ENCODE measurements at places on chromosomes 5 and 9. TPM values are rescaled to one million over a fixed set of nuclear protein-coding genes. Genes with fewer than 3 reads are reported as not detected.

ARAP3 gene
- total RNA-seq: 10.9 TPM

TBC1D2 gene
- 1.8 TPM for total RNA-seq

DNA sequence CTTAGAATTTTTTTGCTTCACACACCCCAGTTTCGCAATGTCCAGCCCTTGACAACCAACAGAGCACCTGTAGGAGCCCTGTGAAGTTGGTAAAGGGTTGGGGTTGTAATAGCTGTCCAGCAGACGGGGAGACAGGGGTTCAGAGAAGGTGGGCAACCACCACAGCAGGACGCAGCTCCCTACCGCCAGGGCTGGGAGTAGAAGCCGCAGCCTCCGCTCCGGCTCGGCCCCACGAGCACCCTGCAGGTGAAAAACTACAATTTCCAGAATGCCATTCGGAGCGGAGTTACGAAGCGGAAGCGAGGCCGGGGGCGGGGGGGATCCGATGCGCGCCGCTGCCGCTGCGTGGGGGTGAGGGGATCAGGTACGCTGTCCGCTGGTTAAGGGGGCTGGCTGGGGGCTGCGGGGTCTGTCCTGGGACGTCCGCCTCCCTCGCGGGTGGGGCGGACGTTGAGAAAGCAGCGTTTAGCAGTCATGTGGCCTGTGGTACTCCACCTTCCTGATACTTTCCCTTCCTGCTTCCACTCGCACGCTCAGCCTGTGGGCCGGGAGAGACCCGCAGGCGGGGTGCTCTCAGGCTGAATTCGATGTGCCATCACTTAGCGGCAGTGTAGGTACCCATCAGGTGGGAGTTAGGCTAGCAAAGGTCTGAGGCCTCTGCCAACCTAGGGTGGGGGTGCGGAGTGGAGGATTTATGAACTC is at the start of gene TRMT10B:
Gene TRMT10B, plus strand, starts transcription at position 317 of the 702 bp plus-strand sequence. CDS start 8,127 bp downstream, outside the sequence.
- H3K36me3 ChIP-seq: peaks cover 6% of the 10 kb centered on the region
- H3K27ac ChIP-seq: peak within 1 kb of the TSS; percentile 97
- H3K27me3 ChIP-seq: no peaks in the 10 kb centered on the region
- H3K4me1 ChIP-seq: peaks cover 22% of the 10 kb centered on the region

DNA sequence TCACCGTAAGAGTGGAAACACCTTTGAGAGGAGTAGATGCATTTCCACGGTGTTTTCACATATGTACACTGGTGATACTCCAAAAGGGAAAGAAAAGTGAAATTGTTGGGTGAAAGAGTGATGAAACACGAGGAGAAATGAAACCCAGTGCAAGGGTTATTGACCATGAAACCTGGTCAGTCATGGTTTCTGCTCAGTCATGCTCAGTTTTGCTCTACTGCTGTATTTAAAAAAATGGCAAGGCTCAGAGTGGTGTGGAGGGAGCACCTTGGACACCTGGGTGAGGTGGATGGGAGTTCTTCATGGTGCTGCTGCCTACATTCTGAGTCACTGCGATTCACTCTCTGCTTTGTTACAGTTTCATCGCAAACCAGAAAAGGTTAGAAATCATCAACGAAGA is 32.3 kb downstream of the NTRK2 start:
- DNase-seq: no peak
- no peak overlapping the region for H3K27ac ChIP-seq
- H3K27me3 ChIP-seq: peaks cover 3% of the 10 kb centered on the region
- H3K4me3 ChIP-seq: no peak overlapping the region
- no peaks in the 10 kb centered on the region for H3K36me3 ChIP-seq
- peaks cover 13% of the 10 kb centered on the region for H3K4me1 ChIP-seq

GRCh38 chr9:95167998-95168397 is 149.5 kb downstream of the FANCC start:
- H3K27me3 ChIP-seq: no peaks in the 10 kb centered on the region
- DNase-seq: peak; percentile 89
- H3K4me1 ChIP-seq: peaks cover 32% of the 10 kb centered on the region
- peak overlapping the region; percentile 42 for H3K27ac ChIP-seq

- no peak overlapping the region for H3K27ac ChIP-seq
- H3K36me3 ChIP-seq: no peaks in the 10 kb centered on the region
- no peaks in the 10 kb centered on the region for H3K4me1 ChIP-seq
- H3K27me3 ChIP-seq: peaks cover 20% of the 10 kb centered on the region
- DNase-seq: no peak
Observed at GRCh38 chr9:72255569-72255968, 106.3 kb downstream of the GDA start.

DNA sequence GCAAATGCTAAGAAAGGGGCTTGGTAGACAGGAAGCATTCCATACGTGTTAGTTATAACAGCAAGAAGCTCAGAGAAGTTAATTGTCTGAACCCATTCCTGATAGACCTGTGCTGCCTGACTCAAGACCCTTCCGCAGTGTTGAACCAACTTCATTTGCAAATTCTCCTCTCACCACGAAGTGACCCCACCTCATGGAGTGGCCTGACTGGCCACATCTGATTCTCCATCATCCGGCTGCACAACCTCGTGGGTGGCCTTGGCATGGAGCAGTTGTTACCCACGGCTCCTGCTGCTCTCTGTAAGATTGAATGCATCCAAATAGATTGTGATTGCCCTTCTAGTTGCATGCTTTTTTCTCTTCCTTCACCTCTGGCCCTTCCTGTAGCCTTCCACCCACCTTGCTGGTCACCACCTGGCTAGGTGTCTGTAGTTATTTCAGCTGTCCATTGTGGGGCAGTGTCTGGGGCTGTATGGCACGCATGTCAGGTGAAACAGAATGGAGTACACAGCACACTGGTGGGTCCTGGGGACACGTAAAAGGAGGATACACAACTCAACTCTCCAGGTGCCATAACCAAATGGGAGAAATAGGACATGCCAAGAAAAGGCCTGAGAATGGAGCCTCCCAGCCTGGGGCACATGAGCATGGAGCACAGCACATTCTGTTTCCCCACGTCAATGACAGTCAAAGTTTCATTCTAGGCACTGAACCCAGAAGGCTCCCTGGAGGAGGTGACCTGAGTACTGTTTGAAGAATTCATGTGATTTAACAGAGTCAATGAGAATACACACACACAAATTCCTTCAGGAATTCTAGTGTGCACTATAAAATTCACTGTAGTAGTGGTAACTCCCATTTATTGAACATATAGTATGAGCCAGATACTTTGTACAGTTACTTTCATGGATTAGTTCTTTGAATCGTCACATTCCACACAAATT is 70.5 kb upstream of the PTCH1 start:
- no peaks in the 10 kb centered on the region for H3K36me3 ChIP-seq
- H3K4me3 ChIP-seq: no peak overlapping the region
- H3K4me1 ChIP-seq: no peaks in the 10 kb centered on the region
- H3K27me3 ChIP-seq: peaks cover 19% of the 10 kb centered on the region

- no peak overlapping the region for H3K27ac ChIP-seq
- no peaks in the 10 kb centered on the region for H3K4me1 ChIP-seq
- no peaks in the 10 kb centered on the region for H3K27me3 ChIP-seq
- no peaks in the 10 kb centered on the region for H3K36me3 ChIP-seq
- no peak overlapping the region for H3K4me3 ChIP-seq
Observed at GRCh38 chr5:58666141-58666540, 83.3 kb downstream of the RAB3C start.
